AG08395 (cell line): ENCODE measurements at places on chromosomes 2 and 18.
A peak's percentile ranks its signal among the peaks of the same experiment; 100 is the strongest.

DNA sequence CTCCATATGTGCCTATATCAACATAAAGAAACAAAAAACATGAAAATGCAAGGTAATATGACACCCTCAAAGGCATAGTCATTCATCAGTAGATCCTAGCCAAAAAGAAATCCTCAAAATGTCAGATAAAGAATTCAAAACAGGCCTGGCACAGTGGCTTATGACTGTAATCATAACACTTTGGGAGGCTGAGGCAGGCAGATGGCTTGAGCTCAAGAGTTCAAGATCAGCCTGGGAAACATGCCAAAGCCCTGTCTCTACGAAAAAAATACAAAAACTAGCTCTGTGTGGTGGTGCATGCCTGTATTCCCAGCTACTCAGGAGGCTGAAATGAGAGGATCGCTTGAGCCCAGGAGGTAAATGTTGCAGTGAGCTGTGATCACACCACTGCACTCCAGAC, 284.6 kb upstream of the KLHL29 start:
- no peak for DNase-seq

DNA sequence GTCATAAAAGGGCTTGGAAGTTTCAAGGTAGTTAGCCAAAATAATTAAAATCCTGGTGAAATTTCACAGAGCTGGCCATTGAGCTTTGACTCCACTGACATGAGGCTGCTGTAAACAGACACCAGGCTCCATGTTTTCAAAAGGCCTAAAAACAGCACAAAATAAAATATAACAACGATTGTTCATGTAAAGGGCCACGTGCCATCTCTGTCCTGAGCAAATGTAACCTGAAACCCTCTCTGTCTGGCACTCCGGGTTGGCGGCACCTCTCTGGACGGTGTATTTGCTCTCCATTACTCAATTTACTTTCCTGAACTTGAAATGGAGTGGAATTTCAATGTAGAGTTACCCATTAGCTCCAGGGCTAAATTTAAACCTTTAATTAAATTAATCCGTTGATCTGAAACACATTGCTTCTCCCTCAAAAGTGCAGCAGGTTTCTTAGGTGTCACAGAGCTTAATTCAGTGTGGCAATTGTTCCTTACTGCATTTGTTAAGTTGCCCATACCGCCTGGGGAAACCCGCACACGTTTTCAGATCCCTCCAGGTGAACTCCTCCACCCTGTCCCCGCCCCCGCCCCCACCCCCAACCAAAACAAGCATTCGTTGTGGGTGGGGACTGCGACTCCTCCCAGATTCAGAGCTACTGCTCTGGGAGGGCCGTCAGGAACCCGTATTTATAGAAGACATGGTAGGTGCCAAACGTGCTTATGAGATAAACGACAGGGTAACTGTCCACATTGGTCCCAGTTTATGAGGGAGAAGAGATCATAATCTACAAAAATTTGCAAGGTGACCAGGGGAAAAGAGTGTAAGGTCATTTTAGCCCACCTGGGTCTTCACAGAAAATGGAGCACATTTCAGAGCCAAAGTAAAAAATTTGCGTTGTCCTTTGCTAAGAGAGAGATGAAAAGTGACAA, 1.2 kb upstream of the CABLES1 start:
- DNase-seq, result no peak

DNA sequence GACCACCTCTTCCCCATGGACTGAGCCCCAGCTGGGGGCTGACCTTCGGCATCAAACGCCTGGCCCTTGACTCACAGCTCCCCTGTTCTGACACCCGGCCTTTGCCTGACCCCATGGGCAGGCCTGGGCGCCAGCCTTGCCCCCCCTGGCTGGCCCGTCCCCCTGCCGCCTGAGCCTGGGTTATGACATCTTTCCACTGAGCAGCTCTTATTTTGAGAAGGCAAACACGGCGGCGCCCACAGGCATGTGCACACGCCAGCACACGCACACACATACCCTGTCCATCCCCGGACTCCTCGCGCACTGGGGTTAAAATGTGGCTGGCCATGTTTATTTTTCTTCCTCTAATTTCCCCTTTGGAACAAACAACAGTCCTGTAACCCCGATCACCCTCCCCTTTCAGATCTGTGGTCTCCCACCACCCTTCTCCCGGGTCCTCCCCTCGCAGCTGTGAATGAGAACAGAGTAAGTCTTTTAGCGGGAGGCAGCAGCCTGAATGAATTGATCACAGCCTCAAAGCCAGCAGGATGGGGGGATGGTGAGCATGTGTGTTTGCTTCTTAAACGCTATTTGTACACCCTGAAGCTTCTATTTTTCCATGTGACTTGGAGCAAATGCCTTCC, 11.8 kb upstream of the ATOH8 start:
- peak; percentile 88 for DNase-seq

- DNase-seq, result peak; percentile 82
Measured at GRCh38 chr2:46257476-46257875, 39.7 kb upstream of the EPAS1 start.

GRCh38 chr2:239535413-239536144, 134.8 kb upstream of the HDAC4 start:
- no peak for DNase-seq

DNA sequence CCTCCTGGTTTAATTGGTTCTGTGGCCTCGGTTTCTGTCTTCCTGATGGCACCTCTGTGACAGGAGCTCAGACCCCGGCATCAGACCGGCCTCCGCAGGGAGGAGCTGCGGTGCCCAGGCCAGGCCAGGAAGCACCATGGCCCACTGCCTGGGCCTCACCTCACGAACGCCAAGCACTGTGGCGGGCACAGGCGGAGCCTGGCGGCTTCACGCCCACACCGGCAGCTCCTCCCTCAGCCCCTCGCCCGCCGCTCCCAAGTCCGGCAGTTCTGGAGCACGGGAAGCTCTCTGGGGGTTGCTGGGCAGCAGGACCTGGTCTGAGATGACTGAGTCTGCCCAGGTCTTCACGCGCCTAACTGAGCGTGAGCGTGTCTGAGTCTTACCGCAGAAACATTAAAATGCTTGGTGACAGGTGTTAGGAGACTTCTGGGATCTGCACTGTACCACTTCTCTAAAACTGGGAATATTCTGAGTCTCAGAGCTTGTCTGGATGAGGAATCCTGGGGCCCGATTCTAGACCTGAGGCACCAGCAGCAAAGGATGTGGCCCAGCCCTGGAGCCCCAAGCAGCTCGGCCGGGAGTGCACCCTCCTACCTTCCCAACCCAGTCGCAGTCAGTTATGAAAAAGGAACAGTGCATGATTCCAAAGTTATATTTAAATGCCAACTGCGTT, 21.9 kb downstream of the RTP5 start:
- no peak for DNase-seq

DNA sequence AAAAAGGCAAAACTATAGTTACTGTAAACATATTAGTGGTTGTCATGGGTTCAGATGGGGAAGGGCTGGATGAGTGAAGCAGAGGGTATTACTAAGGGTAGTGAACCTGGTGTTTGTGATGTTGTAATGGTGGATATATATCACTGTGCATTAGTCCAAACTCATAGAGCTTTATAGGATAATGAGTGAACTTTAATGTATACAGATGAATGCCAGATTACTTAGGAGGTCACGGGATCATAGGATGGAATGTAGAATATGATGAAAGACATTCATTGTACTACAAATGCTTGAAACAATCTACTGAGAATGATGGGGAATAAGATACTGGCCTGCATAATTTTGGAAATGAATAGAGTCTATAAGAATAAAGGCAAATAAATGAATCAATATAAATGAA, 226.7 kb upstream of the ZNF804A start:
- DNase-seq, result no peak

DNA sequence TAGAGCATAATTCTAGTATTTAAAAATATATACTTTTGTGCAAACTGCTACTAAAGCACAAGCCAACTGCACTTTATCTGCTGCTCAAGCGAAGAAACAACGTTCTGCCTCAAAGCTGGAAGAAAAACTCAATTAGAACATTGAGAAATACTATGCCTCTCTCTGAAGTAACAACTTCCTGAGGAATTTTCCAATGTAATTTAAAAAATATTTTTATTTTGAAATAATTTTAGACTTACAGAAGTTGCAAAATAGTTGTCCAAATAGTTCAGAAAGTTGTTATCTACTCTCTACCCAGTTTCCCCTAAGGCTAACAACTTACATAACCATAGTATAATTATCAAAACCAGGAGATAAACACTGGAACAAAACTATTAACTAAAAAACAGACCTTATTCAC, 12.3 kb upstream of the POLI start:
- peak; percentile 32 for DNase-seq

GRCh38 chr2:132372276-132372675, 44.3 kb upstream of the GPR39 start:
- DNase-seq, result no peak

DNA sequence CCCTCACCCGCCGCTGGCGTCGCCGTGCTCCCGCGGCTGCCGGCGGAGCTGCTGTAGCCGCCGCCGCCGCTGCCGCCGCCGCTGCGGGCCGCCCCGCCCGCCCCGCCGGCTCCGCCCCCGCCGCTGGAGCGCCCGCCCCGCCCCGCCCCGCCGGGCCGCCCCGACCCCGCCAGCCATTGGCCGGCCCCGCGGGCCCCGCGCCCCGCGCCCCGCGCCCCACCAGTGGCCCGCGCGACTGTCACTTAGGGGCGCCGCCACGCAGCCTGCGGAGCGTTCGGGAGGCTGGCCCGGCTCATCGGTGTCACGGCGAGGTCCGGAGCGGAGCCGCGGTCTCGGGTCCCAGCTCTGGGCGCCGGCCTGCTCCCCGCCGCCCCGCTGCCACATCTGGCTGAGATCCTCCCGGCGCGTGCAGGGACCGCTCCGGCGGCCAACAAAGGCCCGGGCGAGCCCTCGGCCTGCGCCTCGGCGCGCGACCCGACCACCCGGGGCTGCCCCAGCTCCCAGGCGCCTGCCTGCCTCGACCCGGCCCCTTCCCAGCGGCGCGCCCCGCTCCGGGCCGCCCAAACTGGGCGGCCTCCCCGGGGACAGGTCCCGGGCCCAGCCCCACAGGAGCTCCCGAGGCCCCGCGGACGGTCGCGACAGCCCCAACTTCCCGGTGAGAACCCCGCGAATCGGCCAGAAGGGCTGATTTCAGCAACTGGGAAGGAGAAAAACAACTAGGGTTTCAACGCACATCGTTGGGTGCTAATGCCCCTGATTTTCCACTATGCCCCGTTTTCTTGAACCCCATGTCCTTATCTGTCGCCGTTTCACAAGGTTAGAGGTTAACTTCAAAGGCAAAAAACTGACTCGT, at the start of gene MGAT4A:
MGAT4A (minus strand) TSS at position 92 of the 853 bp plus-strand sequence. CDS start 4,800 bp downstream, outside the sequence.
- DNase-seq, result peak; percentile 74

DNA sequence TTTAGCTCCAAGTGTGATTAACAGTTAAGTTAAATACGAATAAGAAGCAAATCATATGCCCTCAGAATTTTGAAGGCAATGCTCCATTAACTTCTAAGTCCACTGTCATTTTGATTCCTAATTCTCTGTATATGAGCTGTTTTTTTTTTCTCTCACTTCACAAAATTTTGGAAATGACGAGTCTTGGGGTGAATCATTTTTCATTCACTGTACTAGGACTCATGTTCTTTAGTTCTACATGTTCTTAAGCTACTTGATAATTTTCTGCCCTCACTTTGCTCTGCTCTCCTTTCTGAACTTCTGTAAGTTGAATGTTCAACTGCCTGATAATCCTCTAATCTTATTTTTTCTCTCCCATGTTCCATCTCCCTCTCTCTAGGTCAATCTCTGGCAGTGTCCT, 141.0 kb downstream of the THADA start:
- no peak for DNase-seq

- peak; percentile 12 for DNase-seq
Measured at GRCh38 chr2:224646242-224646846, 61.2 kb upstream of the CUL3 start.

DNA sequence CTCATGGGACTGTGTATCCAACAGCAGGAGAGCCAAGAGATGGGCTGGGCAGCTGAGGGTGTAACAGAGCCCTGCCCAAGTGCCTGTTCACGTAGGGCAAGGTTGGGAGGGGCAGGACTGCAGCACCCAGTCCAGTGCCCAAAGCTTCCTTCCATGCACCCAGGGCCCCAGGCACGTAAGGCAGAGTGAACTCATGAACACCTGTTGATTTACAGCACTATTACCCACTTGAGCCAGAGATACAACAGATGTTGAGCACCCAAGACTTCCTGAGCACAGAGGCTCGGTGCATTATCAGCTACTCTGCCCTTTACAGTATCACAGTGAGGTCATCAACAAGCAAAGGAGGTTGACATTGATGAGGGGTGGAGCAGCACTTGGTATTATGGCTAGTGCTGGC, 50.2 kb upstream of the FHL2 start:
- no peak for DNase-seq

DNA sequence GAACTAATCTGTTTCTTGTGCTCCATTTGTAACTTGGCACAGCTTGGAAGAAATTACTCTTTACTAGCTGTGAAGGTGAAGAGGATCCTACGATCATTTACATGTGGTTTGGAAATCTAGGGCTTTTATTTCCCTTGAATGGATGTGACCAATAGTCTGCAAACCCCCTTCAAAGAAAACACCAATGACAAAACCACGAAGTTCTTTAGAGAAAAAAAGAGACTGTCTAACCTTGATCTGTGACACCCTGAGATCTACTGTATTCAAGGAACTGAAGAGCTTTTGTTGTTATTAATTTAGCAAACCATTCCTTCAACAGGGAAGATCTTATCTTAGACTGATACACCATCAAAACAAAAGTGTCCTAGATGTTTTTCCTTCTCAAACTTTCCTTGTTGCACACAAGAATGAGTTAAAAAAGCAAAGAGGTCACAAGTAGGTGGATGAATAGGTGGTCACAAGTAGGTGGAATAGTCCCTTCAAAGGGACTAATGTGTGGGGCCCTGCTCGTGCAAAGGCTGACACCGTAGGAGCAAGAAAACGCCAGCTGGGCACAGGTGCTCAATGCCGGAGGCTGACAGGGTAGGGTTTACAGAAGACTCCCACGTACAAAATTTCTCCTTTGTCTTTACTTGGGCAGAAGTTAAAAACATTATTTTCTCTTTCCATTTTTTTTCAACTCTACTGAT, 95.6 kb upstream of the ITGB6 start:
- no peak for DNase-seq

DNA sequence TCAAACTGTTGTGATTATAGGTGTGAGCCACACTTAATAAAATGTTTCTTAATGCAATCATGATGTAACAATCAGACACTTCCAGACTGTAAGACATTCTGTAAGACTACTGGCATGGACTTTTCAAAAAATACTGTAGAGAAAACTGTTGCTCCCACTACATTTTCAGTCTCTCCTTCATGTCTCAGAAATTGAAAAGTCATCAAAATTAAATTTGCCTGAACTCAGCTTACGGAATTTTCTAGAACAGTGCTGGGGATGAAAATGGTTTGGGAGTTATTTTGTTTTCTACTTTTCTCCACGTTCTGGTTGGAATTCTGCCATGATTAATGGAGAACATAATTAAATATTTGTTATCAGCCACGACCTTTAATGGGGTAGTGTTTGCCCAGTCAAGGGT, 26.8 kb upstream of the TACR1 start:
- DNase-seq, result no peak
